ENCODE measurements at places on chromosomes 1 and 21.
A peak's percentile ranks its signal among the peaks of the same experiment; 100 is the strongest.

GRCh38 chr1:201783058-201783457, 45.9 kb upstream of the IPO9 start:
- no peak for DNase-seq

- DNase-seq: no peak
Observed at GRCh38 chr1:109804660-109805059, 40.9 kb upstream of the EPS8L3 start.

DNA sequence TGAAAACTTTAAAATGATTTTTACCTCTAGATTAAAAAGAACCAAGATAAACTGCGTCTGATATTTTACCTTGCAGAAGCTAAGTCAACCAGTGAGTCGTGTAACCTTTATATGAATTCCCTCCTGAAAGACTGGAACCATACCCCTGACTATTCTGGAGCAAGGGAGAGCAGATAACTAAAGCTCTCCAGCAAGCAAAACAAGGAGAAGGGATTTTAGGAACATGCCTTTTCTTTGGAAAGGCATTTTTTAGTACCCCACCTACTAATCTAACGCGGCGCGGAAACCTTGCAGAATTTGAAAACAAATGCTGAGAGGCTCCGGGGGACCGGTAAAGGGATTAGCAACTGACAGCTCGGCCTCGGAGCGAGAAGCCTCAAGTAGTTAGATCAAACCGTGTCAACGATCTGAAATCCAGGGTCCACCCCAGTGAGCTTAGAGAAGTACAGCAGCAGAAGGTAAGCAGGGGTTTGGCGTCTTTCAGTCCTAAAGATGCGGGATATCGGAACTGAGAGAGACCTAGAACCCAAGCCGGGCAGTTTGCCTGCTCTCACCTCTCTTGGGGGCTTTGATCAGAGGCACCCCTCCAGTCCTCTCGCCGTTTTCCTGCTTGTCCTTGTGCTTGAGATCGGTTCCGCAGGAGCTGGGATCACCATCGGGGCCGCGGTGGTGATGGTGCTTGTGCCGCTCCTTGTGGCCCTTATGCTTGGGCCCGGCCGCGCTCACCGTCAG, 954 bp downstream of the RSBN1 start:
- peak; percentile 32 for DNase-seq

- no peak for DNase-seq
Observed at GRCh38 chr1:1020415-1021009, 592 bp downstream of the AGRN start.
